ENCODE measurements at places on chromosomes 12 and 14. TPM values are rescaled to one million over a fixed set of nuclear protein-coding genes. Genes with fewer than 3 reads are reported as not detected.

CLEC14A gene
- total RNA-seq: not detected

TAMALIN gene
- total RNA-seq: 3.5 TPM

DNA sequence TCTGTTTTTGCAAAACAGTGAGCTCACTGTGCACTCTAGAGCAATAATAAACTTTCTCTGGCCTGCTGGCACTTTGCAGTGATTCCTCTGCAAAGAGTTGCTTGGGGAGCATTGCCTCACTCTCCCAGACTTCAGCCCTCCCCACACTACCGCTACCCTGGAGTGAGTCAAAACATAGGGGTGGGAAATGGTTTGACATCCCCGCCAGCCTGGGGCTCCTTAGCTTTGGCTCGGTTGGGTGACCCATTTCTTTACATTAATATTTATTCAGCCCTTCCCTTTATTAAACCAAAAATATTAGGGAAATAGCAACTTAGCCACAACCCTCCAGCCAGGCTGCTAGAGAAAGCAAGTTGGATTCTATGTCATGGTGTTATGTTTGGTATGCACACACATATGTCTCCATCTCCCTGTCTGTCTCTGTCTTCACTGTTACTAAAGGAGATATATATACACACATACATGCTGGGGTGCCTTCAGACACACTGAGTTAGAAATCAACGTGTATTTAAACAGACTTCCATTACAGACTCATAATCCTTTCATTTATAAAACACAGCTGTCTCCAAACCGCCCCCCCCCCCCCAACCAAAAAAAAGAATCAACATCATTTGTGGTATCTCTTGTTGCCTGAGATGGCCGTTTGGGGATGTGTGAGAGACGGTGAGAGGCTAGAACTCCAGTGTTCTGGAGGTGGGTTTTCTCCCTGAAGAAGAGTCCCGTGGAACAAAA lies 3.4 kb upstream of the IRF2BPL start:
- DNase-seq: no peak
- H3K27me3 ChIP-seq: peaks cover 2% of the 10 kb centered on the region
- peak overlapping the region; percentile 99 for H3K27ac ChIP-seq

ESYT1 gene
- 142 TPM for total RNA-seq

GPRC5D gene
- total RNA-seq: not detected

DNA sequence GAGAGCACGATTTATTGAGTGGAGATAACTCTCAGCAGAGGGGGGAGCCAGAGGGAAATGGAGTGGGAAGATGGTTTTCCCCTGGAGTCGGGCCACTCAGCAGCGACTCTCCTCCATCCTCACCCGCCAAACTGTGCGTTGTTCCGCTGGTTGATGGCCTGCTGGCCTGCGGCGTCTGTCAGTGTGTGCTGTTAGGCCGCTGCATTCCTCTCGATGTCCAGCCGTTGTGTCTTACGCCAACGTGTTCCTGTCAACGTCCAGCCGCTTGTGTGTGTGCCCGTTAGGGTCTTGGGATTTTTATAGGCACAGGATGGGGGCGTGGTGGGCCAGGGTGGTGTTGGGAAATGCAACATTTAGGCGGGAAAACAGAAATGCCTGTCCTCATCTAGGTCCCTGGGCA lies 69.2 kb downstream of the PTPRQ start:
- no peak overlapping the region for H3K4me3 ChIP-seq
- H3K4me1 ChIP-seq: no peaks in the 10 kb centered on the region
- DNase-seq: peak; percentile 24
- no peak overlapping the region for H3K27ac ChIP-seq
- no peaks in the 10 kb centered on the region for H3K27me3 ChIP-seq

- H3K4me3 ChIP-seq: no peak overlapping the region
- no peak for DNase-seq
- H3K27ac ChIP-seq: no peak overlapping the region
- no peaks in the 10 kb centered on the region for H3K36me3 ChIP-seq
Observed at GRCh38 chr12:24077161-24077560, 127.7 kb upstream of the SOX5 start.

DNA sequence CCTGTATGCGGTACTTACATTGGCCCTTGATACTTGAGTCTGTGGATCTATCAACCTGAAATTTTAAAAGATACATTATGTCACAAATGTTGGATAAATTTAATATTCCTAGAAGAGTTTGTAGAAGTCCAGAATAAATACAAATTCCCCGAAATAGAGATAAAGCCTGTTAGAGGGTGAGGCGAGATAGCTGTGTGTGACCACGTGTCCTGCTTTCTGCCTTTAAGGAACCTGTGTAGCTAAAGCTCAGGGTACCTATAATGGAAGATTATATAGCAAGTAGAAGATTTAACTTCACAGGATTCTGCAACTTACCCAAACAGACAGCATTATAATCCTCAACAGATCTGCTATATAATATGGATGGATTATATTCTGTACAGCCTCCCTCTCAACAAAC lies 58.8 kb downstream of the APPL2 start:
- no peaks in the 10 kb centered on the region for H3K27me3 ChIP-seq
- DNase-seq: no peak
- peaks cover 13% of the 10 kb centered on the region for H3K36me3 ChIP-seq
- no peak overlapping the region for H3K4me3 ChIP-seq
- H3K4me1 ChIP-seq: no peaks in the 10 kb centered on the region

RASSF8 gene
- 30.8 TPM for total RNA-seq

GRCh38 chr14:98858561-98858960 lies 413.4 kb downstream of the BCL11B start:
- DNase-seq: no peak
- no peaks in the 10 kb centered on the region for H3K4me1 ChIP-seq
- H3K27ac ChIP-seq: no peak overlapping the region
- no peaks in the 10 kb centered on the region for H3K27me3 ChIP-seq
- H3K4me3 ChIP-seq: no peak overlapping the region

GRCh38 chr12:124395284-124395752 lies 100.4 kb downstream of the RFLNA start:
- H3K27ac ChIP-seq: no peak overlapping the region
- no peaks in the 10 kb centered on the region for H3K4me1 ChIP-seq
- no peak overlapping the region for H3K4me3 ChIP-seq
- no peaks in the 10 kb centered on the region for H3K36me3 ChIP-seq
- DNase-seq: no peak
- no peaks in the 10 kb centered on the region for H3K27me3 ChIP-seq

DNA sequence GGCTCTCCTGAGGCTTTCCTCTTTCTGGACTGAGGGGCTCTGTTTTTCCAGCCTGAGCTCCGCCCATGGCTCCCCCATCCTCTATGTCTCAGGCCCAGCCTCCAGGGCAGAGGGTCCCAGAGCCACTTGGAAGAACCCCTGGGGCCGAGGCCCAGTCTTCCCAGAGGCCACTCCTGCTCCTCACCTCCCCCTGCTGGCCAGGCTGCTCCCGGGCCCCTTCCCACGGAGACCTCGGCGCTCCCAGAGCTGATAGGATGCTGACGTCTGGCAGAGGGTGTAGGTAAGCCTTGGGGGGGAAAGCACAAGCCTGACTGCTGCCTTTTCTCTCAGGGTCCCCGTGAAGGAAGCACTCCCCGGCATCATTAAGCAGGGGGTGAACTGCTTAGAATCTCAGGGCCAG lies 51.4 kb downstream of the ERH start:
- no peak overlapping the region for H3K4me3 ChIP-seq
- peak; percentile 92 for DNase-seq
- no peak overlapping the region for H3K27ac ChIP-seq
- H3K27me3 ChIP-seq: no peaks in the 10 kb centered on the region
- H3K36me3 ChIP-seq: no peaks in the 10 kb centered on the region

DNA sequence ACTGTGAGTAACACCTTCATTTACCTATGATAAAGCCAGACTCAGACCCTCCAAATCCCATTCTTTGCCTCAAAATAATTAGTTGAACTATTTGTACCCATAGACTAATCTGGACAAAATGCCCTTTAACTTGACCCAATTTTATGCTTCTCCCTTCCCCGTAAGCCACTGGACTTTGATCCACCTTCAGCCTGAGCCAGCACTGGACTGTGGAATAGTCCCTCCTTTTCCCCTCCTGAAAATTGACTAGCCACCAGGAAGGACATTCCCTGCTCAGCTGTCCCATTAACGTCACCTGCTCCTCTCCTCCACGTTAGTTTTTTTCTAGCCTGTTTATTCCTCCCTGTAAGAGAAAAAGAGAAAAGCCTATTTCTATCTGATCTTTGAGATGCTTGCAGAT lies 10.3 kb downstream of the MED21 start:
- no peaks in the 10 kb centered on the region for H3K27me3 ChIP-seq
- H3K4me1 ChIP-seq: no peaks in the 10 kb centered on the region
- DNase-seq: no peak
- H3K4me3 ChIP-seq: no peak overlapping the region
- H3K27ac ChIP-seq: no peak overlapping the region

DACT1 gene
- total RNA-seq: 23.6 TPM

KRT77 gene
- total RNA-seq: not detected

MDGA2 gene
- total RNA-seq: 1.2 TPM

TBK1 gene
- 26.3 TPM for total RNA-seq

DNA sequence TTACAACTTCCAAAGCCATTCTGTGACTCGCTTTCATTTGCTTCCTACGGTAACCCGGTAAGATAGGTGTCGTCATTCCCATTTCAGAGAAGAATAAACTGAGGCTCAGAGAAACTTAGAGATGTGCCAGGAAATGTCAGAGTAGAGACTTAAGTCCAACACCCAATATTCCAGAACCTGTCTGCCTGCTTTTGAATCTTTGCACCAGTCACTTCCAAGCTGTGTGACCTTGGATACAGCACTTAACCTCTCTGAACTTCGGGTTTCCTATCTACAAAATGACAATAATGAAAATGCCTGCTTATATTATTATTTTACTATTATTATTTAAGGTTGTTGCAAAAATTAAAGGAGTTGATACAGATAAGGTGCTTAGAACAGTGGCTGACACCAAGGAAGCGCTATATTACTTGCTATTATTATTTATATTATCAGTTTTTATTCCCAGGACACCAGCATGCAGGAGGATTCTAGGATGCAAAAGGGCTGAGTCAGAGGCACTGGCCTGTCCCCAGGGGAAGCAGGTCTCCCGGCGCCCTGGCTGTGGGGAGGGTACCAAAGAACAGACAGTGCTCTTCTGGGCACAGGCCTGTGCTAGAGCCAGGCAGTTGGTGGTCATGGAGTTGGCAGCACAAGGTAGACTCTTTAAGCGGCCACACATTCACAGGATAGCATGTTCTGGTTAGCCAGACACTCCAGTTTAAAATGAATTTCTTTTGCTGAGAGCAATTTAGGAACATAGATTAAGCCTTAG lies 5.4 kb downstream of the HSPB8 start:
- H3K4me1 ChIP-seq: peaks cover 25% of the 10 kb centered on the region
- DNase-seq: no peak
- H3K36me3 ChIP-seq: no peaks in the 10 kb centered on the region
- H3K27me3 ChIP-seq: no peaks in the 10 kb centered on the region

DNA sequence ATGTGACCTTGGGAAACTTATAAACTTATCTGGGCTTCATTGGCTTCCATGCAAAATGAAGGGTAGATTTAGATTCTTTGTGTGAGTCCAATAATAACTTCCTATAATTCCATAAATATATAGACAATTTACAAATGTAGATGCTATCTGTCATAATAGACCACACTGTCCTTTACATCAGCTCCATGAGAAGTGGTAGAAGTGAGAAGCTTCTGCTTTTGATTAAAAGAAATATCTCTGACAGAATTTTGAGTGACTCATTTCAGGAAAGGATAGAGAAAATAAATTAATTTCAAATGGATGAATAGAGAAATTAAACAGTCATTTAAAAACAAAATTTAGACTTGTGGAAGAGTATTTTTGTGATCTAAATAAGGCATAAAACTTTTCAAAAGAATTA lies 329.7 kb upstream of the ATP2B1 start:
- no peak overlapping the region for H3K27ac ChIP-seq
- no peak overlapping the region for H3K4me3 ChIP-seq
- H3K36me3 ChIP-seq: no peaks in the 10 kb centered on the region

- H3K4me3 ChIP-seq: peak overlapping the region; percentile 73
- peaks cover 52% of the 10 kb centered on the region for H3K27me3 ChIP-seq
- H3K4me1 ChIP-seq: peaks cover 40% of the 10 kb centered on the region
Observed at GRCh38 chr12:123150275-123150743, 581 bp downstream of the PITPNM2 start.

GSC gene
- 0.97 TPM for total RNA-seq

DNA sequence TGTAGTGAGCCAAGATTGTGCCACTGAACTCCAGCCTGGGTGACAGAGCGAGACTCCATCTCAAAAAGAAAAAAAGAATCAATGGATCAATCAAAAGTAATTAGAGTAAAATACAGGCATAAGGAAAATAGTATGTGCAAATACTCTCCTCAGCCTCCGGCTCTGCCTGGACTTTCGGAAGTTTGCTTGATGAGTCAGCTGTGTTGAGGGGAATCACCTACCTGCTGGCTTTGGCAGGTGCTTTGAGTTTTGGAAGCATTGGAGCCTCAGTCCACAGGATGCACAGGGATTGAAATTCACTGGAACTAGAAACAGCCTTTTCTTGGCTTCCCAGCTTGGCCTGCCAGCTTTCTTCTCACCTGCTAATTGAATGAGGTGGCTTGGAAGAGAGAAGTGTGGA lies 268.2 kb downstream of the PCNX1 start:
- no peak overlapping the region for H3K4me3 ChIP-seq
- H3K36me3 ChIP-seq: no peaks in the 10 kb centered on the region
- no peak for DNase-seq
- H3K4me1 ChIP-seq: no peaks in the 10 kb centered on the region
- H3K27ac ChIP-seq: no peak overlapping the region

- no peak overlapping the region for H3K27ac ChIP-seq
- H3K36me3 ChIP-seq: no peaks in the 10 kb centered on the region
- no peak for DNase-seq
- no peaks in the 10 kb centered on the region for H3K27me3 ChIP-seq
- no peaks in the 10 kb centered on the region for H3K4me1 ChIP-seq
Observed at GRCh38 chr12:126862500-126862899, 1404.5 kb upstream of the TMEM132C start.

OAS1 gene
- total RNA-seq: not detected

- H3K27me3 ChIP-seq: no peaks in the 10 kb centered on the region
- no peak overlapping the region for H3K4me3 ChIP-seq
- no peak for DNase-seq
- H3K36me3 ChIP-seq: no peaks in the 10 kb centered on the region
Observed at GRCh38 chr14:90970167-90970600, 90.3 kb downstream of the RPS6KA5 start.

DNA sequence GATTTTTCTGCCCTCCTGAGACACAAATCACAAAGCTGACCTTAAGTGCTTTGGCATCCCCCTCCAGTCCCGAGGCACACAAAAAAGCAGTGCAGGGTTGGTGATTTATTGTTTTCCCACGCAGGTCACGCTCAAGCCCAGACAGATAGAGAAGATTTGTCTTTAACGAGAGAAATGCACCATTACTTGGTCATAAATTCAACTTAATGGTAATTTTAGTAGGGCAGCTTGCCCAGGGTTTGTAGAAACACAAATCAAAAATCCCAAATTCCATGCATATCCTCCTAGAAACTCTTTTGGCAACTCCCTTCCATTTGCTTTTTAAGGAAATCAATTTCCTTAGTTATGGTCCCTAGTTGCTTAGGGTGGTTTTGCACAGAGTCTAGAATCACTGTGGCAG lies 132.6 kb downstream of the IGF1 start:
- no peak for DNase-seq
- H3K36me3 ChIP-seq: no peaks in the 10 kb centered on the region
- no peaks in the 10 kb centered on the region for H3K27me3 ChIP-seq
- no peak overlapping the region for H3K4me3 ChIP-seq
- no peaks in the 10 kb centered on the region for H3K4me1 ChIP-seq

GRCh38 chr14:98174041-98174440 lies 1098.0 kb downstream of the BCL11B start:
- no peak overlapping the region for H3K4me3 ChIP-seq
- DNase-seq: no peak
- peaks cover 9% of the 10 kb centered on the region for H3K4me1 ChIP-seq
- H3K27me3 ChIP-seq: no peaks in the 10 kb centered on the region
- H3K36me3 ChIP-seq: no peaks in the 10 kb centered on the region

Data from GM23338 (cell line).